Stimulated activated CD8-positive, alpha-beta memory T cell treated with anti-CD3 and anti-CD28 coated beads, Interleukin-2, amount 100 ng/mL, for 1 hour (primary cell): ENCODE measurements at places on chromosomes 2 and 18.

- no peak for DNase-seq
Observed at GRCh38 chr18:59038295-59039039, 101.2 kb upstream of the SEC11C start.

DNA sequence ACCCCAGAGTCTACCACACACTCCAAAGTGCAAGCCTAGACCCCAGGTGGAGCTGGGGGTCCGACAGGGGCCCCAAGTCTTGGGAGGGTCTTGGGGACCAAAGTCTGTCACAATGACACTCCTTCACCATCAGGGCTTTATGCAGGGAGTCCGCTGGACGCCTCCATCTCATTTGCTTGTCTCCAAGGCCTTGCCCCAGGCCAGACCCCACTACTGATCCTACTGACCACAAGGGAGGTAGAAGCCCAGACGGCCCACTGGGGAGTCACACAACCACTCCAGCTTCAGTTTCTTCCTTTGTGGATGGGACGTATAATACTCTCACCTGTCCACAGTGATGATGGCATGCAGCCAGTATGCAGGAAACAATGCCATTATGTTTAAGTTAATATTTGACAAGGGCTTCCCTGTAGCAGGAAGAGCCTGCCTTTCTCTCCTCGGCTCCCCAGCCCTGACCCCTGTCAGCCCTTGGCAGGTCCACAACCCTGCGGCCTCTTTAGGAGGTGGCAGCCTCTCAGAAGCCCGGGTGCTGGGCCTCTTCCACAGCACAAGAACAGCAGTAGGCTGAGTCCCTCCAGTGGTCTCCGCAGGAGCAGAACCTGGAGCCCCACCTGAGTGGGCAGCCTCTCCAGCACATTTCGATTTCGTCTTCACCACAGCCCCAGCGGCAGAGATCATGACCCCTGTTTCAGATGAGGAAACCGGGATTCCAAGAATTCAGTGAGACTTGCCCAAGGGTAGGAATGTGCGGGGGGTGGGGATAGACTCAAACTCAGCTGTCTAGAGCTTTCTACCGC is 6.5 kb downstream of the BIN1 start:
- no peak for DNase-seq

DNA sequence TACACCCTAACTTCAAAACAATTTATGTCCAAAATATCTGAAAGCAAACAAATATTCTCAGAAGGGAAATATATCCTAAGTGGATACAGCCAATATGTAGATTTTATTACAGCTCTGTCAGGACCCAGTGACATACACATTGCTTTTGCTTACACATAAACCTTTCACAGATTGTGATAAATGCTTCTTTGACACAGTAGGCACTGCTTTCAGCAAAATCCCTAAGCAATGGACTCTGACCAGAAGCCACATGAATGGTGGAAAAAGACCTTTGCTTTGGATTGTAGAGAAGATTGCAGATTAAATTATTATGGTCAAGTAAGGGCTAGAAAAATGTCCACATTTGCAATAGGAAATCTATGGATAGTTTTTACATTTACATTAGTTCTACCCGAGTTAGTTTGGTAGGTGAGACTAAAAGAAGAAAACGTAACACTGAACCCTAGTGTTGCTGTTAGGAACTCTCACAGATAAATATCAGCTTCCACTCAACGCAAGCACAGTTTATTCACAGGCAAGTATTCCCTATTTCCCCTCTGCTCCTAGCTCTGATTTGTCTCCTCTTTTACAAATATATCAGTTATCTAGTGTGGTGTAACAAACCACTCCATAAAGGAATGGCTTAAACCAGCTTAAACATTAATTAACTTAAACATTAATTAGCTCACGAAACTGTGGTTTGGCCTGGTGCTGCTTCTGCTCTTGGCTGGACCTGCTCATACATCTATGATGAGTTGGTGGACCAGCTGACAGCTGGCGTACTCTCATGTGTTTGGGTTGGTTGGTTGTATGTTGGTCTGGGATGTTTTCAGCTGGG is 23.6 kb upstream of the SERPINE2 start:
- no peak for DNase-seq

- DNase-seq, result no peak
Observed at GRCh38 chr2:96737831-96738230, 2.0 kb downstream of the LMAN2L start.

DNA sequence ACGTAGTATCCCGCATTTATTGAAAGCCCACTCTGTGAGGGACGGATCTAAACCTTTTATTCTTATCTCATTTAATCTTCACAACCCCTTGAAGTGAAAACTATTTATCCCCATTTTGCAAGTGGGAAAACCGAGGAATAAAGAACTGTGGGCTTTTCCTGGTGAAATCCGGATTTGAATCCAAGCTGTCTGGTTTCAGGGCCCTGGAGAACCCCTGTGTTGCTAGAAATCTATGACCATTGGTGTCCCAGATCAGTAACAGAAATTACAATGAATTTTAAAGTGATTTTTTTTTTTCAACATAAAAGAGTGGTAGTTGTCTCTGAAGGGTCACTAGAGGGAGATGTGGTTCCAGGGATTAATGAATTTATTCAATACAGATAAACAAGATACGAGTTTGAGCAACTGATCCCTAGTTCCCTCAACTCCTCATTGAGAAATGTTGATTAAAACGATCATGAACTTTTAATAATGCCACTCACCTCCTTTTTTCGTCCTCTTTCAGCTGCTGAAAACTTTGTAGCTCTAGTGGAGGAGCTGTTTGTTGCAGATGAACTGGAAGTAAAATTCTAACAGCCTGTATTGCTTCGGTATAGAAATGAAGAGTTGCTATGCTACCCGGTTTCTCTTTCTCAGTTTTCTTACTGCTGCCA is 940 bp downstream of the XRCC5 start:
- DNase-seq, result no peak

DNA sequence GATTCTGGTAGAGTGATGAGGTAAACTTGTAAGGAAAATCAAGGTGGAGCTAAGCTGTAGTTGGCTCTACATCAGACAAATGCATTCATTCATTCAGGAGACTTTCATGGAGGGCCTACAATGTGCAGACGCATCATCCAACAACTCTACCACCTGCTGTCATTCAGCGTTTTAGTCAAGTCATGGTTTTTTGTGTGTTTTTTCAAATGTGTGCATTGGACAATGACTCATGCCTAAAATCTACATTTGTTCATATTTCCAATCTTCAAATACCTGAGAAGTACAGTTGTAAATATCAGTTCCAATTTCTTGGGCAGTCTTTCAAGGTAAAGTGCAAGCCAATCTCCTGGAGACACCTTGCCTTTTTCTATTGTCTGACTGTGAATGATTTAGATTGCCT is 108.0 kb upstream of the LGALSL start:
- no peak for DNase-seq

GRCh38 chr2:19198381-19198780 is 160.0 kb downstream of the OSR1 start:
- no peak for DNase-seq

DNA sequence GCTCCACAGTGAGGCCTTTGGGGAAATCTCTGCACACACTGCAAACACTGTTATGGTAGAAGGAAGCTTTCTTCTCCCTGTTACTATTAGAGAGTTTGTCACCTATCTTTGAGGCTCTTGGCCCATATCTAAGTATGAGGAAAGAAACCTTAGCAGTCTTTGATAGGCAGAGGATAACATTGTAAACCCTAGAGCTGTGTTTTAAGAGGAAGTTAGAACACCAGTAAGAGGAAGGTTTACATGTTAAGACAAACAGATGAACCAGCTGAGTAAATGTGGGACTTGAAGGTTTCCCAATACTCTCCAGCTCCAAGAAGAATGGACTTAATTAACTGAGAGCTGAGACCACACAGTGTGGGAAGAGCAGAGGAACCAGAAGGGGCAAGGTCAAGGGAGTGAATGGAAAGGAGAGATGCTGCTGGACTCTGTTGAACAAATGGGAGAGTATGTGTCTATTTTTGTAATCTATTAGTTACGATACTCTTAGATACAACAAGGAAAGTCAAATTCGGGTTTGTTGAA is 257.0 kb downstream of the DPP10 start:
- no peak for DNase-seq

DNA sequence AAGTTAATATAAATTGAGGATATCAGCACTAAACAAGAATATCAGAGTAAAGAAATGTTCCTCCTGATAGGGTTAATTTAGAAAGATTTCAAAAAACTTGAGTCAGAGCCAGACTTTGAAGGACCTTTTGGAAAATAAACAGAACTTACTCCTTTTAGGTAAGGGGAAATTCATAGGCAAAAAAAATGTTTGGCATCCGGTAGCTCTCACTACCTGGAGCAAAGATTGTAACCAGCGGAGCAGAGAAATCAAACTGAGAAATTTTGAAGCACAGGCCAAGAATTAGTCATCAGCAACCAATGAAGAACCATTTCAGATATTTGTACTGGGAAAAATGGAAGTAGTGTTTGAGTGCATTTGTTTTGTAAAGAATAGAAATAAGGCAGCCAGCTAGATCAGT is 113.0 kb downstream of the ICA1L start:
- no peak for DNase-seq

- no peak for DNase-seq
Observed at GRCh38 chr18:60895181-60895580, 438.0 kb upstream of the CDH20 start.

DNA sequence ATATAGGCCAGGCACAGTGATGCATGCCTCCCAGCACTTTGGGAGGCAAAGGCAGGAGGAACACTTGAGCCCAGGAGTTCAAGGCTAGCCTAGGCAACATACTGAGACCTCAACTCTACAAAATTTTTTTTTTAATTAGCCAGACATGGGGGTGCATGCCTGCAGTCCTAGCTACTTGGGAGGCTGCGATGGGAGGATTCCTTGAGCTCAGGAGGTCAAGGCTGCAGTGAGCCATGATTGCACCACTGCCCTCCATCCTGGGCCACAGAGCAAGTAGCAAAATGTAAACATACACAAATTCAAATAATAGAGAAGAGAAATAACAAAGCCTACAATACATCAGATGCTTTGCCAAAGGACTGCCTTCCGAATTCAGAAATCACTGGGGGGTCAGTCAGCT is 7.0 kb upstream of the SP3 start:
- DNase-seq, result no peak

GRCh38 chr18:77346208-77346810 is 96.7 kb downstream of the GALR1 start:
- no peak for DNase-seq

GRCh38 chr2:70960833-70961647 is 17.4 kb upstream of the ANKRD53 start:
- DNase-seq, result no peak

- no peak for DNase-seq
Observed at GRCh38 chr2:47516360-47517104, 113.6 kb downstream of the MSH2 start.
